K562 (cell line): ENCODE measurements at places on chromosomes 5 and 9.

DNA sequence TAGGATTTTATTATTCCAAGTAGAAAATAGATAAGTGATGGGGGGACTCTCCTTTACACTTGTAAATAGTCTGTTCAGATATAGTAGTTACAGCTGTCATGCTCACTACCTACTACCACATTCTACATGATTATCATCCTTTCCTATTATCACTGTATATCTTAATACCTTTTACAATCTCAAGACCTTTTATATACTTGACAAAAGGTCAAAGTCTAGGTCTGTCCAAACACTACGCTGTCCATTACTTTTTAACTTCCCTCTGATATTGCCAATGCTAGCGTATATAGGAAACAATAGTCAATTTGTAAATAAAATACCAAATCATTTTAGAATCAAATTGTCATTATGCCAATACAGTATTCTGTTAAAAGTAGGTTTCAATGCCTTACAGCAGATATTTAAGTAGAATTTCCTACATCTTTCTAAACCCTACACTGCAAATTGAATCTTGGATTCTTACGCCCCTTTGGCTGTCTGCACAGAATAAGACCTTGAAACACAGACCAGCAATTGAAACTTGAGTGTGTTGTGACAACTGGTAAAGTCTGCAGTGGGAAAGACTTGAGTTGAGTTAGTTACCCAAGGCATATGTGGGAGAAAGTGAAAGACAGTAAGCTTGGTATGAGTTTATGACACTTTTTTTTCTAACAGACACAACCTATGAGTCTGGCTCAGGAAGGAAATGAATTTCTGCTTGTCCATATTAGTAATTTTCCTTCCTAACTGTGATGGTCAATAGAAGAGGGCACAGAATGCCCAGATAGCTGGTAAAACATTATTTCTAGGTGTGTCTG, 827.6 kb upstream of the ACO1 start:
- DNase-seq: no peak

DNA sequence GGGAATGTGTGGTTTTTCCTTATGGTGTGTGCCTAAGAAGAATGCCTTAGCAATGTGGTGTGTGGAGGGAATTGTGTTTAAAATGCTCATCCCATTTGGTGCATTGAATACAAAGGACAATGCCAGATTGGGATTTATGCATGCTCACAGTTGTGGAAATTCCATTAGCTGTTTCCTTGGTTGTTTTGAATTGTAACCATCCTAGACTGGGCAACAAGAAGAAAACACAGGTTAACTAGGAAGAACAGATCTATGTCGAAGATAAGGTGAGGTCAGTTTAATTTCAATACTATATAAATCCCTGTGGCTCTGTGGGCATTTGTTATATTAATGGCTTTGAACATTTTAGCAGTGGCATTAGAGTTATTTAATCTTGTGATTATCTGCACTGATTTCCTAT, 266.8 kb downstream of the MAT2B start:
- DNase-seq: no peak

DNA sequence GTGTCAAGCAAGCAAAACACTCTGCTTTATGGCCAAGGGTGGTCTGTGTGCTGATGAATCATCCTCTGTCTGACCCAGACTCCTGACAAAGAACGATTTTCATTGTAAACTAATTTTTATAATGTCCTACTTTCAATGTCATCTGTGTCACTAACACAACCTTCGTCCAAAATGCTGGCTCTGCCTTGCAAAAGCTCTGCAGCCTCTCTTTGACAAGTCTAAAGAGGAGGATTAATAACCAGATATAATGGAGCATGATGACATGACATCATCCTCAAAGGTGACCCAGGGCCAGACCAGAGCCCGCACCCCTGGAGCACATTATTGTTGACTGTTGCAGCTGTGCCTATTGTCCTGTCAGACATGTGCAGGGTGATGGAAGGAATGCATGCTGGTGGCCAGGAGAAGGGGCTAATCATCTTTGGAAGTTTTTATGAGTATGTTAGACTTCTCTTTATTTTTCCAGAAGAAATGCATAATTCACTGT, 589.4 kb downstream of the NR2F1-AS1 start:
- no peak for DNase-seq

GRCh38 chr5:33321026-33321425, 119.7 kb upstream of the TARS1 start:
- no peak for DNase-seq

- DNase-seq: no peak
Observed at GRCh38 chr9:87084407-87084806, 137.1 kb upstream of the GAS1 start.

DNA sequence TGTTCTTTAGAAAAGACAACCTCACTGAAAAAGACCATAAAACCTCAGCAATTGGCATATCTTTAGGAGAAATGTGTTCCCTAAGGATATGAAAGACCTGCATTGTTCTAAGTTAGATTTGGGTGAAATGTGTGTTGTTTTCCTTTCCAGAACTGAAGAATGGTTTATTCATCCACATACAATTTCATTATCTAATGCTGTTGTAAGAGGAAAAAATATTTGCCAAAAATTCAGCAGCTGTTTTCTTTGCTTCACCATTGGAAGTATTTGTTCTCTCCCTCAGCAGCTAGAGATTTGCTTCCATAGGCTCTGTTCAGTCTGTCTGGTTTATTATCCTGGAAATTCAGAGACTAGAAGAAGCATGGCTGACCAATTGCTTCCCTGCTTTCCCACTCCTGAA, 150.9 kb downstream of the ISOC1 start:
- no peak for DNase-seq
